ENCODE measurements at places on chromosomes 12 and 14.

GRCh38 chr14:62209287-62209899, 447.2 kb downstream of the SNAPC1 start:
- DNase-seq, result no peak

GRCh38 chr14:56570295-56570694, 9.3 kb upstream of the TMEM260 start:
- DNase-seq, result no peak

GRCh38 chr12:62716866-62717525, 218.0 kb downstream of the PPM1H start:
- no peak for DNase-seq

- DNase-seq, result no peak
Measured at GRCh38 chr12:92502417-92503028, 200.3 kb upstream of the PLEKHG7 start.

DNA sequence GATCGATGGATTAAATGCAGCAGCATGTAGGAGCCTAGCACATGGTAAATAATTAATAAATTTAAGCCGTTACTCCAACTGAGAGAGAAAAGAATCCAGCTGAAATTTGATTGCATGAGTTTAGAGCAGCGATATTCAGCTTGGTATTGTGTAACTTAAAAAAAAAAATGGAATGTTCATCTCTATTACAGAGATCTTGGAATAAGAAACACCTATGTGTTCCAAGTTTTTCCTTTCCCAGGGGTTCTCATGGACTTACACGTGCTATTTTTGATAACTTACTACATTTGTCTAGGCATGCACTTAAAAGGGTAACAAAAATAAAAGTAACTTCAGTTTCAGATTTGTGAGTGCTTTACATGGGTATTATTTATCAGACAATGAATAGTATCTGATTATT, 122.8 kb downstream of the RASSF9 start:
- DNase-seq, result no peak

DNA sequence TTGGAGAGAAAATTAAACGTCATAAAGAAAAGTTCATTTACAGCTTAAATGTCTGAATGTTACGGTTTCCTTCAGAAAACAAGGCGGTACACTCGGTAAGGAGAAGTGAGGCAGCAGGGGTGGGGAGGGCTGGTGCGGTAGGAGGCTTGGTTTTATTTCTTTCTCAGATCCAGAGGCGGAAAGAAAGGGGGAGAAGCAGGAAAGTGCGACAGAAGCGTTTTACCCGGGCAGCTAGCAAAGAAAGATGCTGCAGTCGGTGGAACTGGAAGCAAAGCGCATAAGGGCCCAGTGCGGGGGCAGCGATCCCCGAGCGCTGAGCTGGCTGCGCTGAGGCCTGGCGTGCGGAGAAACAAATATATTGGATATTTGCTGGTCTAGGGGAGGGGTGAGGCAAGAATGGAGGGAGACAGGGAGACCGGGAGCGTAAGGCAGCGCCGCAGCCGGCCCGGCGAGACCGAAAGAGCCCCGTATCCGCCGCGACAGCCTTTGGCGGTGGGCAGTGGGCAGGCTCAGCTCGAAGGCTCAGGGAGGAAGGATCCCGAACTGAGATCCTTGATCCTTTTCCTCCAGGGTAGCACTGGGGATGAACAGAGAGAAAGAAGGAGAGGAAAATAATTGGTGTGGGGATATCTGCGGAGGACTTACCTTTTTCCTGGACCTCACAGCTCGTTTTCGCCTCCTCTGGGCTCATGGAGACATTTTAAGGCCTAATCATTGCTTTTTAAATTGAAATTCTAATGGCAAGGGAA, 6.4 kb upstream of the HOXC11 start:
- DNase-seq, result no peak

- DNase-seq, result no peak
Measured at GRCh38 chr14:28300356-28300755, 466.2 kb upstream of the FOXG1 start.

DNA sequence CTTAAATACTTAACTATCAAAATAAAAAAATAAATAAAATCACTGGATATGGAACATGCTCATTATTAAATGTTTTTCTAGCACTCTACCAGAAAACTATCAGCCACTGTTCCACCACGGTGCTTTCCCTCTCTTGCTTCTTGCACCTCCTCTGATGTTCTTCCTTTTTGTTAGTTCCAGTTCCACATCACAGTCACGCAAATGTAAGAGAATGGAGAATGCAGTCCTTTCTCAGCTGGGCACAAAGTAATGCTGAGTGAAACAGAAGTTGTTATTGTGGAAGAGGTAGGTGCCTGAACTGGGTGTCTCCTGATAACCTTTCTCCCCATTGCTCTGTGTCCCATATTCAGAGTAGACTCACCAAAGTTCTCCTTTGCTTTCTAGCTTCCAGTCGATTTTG, 1116.9 kb upstream of the TMEM132C start:
- no peak for DNase-seq

DNA sequence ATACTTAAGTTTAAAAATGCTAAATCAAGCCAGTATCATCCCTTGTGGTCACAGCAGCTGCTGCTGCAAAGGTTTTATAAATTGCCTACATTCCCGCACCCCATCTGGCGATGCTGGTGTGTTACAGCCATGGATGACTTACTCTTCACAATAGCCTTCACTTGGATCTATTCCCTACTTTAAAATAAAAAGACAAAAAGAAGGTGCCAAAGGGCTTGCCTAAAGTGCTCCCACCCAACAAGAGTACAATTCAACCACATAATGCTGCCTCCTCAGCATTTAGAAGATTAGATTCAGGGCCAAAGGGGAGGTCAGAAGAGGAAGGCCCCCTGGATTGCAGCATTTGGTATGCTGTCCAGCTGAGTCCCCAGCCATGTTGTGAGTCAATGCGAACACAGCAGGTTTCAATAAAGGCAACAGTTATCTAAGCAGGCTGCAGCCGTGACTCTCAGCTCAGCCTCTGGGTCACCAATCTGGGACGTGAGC, 176.1 kb downstream of the DAD1 start:
- DNase-seq, result no peak

Measured in cardiac septum (tissue), 1 donor.